ENCODE measurements at places on chromosomes 7 and 10.

DNA sequence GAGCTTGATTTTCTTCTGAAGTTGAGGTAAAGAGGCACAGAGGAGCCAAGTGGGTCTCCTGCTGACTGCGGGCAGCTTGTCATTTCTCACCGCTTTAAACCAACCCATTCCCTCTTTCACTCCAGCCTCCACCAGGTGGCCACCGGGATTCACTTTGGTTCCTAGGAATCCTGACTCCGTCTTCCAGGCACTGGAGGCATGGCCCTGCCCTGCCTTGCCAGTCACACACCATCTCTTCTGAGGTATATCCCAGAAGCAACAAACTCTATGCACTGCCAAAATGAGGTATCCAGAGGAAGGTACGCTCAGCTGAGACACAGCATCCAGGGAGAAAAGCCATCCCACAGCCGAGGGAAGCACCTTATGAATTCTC, 280.8 kb downstream of the TNS3 start:
- no peak for DNase-seq

GRCh38 chr10:130404476-130405055, 268.4 kb downstream of the GLRX3 start:
- no peak for DNase-seq

- DNase-seq = no peak
These were observed 236.4 kb upstream of the SP4 start for GRCh38 chr7:21191321-21192073.

DNA sequence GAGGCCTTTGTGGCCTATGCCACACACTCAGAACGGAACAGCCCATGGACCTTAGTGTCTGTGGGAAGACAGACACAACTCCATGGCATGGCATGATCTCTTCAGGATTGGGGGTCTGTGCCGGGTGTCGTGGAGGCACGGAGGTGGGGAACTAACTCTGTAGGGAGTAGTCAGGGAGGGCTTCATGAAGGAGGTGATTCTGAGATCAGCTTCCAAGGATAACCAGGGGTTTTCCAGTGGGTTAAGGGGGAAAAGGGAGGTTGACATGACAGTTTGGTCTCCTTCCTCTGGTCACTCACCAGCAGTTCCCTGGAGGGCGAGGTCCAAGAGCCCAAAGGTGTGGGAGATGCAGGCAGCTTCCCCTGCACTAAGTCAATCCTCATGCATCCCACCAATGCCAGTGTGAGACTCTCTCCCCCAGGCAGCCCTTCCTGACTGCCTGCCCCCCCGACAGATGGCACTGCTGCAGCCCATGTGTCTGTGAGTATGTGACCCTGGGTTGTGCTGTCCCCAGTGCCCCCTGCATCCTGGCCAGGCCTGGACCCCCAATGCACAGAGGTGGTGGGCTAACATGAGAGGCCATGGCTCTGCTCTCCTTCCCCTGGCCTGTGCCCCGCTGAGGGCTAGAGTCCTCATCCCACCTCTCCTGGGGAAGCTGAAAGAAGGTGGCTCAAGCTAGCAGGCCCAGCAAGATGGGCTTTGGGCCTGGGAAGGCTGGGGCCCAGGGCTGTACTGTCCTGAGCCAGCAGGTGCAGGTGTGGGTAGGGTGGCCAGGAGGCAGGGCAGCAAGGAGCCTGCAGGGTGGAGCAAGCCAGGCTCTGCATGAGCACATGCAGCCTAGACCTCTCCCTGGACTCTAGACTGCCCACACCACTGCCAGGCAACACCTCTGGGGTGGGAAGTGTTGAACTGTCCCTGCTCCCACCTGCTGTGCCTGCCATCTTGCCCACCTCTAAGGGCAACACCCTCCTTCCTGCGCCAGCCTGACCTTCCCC, 39.7 kb downstream of the RASGEF1A start:
- DNase-seq = no peak

DNA sequence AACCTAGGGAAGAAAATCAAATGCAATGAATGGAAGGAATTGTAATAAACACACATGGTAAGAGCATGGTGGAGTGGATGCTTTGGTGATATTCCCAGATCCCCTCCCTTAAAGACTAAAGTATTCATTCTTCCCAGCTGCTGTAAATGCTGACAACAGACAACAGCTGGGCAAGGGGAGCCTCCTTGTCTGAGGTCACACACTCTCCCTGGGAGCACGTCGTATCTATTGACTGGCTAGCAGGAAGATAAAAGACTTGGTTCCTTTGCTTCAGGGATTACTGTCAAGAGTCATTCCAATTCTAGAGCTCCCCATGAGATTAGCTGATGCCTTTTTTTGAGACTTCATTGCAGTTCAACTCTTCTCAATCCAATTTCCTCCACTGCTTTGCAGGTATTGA, 443.5 kb upstream of the ETV1 start:
- no peak for DNase-seq

DNA sequence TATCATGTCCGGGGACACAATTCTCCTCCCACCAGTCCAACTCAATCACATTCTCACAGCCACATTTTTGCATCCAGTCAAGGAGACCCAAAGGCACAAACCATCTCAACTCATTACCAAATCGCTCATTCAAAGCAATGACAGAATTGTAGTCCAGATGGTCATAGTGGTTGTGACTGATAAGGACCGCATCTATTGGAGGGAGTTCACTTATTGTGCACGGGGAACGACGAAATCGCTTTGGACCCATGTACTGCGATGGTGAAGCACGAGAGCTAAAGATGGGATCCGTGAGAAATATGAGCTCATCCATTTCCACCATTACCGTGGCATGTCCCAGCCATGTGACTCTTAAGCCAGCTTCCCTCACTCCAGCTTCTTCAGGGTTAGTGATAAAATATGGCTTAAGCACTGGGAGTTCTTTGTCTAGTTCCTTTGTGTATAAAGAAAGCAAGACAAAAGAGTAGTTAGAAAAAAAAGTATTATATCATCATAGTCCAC, 29.1 kb downstream of the NAPEPLD start:
- DNase-seq = no peak

DNA sequence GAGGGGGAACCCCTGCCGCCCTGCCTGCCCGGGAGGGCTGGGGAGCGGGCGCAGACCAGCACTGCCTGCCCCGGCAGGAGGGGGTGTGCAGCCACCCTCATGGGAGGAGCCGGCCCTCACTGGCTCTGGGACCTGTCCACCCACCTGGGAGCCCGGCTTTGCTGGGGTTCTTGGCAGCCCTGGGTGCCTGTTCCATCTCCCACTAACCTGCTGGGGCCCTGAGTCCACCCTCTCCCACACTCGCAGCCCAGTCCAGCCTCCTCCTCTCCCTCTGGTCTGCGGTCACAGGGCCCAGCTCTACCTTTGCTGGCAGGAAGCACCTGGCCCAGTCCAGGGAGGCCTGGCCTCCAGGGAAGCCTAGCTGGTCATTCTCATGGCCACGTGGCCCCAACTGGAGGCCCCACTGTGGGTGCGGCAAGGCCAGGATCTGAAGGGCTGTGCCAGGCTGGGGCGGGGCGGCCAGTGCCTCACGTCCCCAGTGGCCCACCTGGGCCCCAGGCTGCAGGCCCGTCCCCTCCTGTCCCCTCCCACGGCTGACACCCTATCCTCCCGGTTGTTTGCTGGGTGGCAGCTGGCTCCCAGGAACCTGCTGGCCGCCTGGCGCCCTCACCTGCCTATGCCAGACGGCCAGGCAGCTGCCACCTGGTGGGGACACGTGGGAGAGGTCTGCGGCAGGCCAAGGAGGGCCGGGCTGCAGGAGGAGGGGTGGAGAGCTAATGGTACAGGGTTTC, at the start of gene TMEM184A:
TMEM184A (minus strand) TSS at position 393 of the 731 bp plus-strand sequence. CDS start 721 bp downstream, outside the sequence.
- no peak for DNase-seq

DNA sequence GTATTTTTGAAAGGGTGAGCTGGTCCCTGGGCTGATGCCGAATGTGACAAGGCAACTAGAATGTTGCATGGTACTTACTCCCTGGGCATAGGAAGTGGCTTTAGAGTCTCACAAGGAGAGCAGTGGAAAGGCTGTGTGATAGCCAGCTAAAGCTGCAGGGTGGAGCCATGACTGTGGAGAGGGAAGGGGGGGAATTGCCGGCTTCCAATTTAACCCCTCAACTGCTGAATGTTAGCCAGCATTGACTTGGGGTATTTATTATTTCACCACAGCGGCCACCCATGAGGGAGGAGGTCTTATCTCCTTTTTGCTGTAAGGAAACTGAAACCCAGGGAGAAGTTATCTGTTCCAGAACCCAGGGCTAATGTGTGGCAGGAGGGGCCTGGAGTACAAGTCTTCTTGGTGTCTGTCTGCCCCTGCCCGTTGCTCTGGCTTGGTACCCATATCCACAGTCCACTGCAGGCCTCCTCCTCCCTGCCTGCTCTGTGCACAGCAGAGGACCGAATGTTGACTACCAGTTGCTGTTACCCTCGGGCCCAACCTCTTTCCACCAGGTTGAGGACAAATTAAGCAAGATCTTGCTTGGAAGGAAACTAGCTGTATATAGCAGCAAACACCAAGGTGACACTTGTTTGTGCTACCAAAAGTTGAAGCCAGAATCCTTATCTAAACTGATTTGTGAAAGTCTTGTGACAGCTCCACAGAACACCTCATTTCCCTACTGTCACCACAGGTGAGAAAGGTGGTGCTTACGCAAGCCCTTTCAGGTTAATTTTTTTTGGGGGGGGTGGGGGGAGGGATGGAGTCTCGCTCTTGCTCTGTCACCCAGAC, 37.6 kb downstream of the WBP1L start:
- no peak for DNase-seq

DNA sequence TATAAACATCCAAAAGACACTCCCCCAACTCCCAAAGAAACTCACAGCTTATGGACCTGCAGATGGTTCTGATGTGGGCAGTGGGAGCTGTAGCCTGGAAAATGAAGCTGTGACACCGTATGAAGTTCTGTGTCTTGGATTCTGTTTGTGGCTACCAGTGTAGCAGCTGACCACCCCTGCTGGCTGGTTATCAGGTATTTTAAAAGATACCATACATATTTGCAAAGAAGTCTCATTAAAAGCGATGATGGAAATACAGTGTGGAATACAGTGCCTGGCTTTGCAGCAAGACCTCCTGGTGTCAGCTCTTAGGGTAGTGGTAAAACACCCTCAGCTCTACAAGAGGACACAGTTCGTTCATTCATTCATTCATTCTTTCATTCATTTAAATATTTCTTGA, 194.3 kb upstream of the PRKCQ start:
- DNase-seq = no peak

DNA sequence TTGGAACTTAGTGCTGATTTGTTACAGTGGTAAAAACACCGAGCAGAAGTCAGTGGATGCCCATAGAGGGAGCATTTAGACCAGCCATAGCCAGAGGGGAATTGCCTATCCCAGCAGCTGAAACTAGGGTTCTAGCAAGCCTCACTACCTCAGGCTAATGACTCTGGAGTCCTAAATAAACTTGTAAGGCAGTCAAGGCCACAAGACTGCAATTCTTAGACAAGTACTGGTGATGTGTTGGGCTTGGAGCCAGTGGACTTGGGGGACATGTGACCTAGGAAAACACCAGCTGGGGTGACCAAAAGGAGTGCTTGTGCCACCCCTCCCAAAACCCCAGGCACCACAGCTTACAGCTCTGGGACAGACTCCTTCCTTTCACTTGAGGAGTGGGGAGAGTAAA, 209.0 kb downstream of the MAGI2 start:
- no peak for DNase-seq

DNA sequence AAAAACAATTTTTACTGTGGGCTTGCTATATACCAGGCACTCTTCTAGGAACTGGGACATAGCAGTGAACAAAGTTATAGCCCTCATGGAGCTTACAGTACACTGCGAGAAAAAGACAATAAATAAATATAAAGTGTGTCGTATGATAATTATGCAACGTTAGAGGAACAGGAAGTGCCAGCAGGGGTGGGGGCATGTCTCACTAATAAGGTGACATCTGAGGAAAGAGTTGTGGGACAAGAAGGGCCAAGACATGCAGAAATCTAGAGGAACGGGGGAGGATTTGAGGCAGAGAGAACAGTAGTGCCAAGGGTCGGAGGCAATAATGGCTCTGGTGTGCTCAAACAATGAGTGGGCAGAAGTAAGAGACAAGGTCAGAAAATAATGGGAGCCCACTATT, 52.8 kb downstream of the LMBR1 start:
- no peak for DNase-seq

DNA sequence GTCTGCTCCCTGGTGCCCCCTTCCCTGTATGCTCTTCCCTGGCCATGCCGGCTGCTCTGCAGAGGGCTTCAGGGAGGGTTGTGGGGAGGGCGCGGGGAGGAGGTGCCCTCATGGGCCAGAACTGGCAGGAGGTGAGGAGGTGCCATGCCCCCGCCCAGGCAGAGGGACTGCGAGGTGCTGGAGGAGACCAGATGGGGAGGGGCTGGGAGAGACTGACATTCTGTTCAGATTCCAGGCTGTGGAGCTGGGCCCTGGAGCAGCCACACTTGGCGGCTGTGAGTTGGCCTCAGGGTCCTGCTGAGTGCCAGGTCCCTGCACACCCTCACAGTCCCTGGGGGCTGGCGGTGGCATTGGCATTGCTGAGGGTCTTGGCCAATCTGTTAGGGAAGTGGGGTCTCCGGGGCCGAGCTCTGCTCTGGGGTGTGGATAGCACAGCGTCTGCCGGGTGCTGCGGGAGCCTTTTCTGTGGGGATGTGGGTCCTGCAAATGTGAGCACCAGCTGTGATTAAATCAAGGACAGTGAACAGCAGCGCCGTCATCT, 25.4 kb downstream of the INPP5A start:
- DNase-seq = no peak

DNA sequence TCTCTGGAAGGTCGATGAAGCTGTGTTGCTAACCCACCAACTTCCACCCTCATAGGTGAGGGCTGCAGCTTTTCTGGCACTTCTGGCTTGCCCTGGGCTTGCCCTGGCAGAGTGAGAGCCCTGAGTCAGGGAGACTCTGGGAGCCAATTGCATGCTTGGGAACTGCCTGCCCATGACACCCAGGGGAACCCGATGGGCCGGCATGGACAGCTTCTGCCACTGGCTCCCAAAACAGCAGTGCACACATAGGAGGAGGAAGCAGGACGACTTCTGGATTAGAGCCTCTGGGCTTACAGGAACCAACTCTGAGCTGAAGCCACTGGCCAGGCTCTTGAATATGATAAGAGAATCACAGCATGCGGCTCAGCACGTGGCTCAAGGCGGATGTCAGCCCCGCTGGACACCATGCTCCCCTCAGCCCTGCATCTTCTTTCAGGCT, 135.2 kb upstream of the UNC5B start:
- no peak for DNase-seq

DNA sequence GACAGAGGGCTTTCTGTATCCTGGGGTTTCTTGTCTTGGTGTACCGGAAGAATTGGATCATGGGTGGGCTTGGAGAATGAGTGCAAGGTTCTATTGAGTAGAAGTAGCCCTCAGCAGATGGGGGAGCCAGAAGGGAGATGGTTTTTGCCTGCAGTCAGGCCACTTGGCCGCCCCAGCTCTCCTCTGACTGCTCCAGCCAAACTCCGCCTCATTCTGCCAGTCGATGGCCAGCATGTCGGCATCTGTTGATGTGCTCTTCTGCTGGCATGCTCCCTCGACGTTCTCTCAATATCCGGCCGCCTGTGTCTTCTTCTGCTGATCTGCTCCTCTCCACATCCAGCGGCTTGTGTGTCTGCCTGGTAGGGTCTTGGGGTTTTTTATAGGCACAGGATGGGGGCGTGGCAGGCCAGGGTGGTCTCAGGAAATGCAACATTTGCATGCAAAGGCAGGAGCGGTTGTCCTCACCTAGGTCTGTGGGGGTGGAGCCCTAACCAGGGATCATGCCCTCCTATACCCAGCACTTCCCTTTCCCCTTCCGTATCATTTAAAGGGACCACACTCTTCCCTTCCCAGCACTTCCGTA, 40.2 kb upstream of the TNS3 start:
- no peak for DNase-seq

GRCh38 chr10:111107023-111107422, 30.2 kb downstream of the ADRA2A start:
- DNase-seq = no peak

GRCh38 chr7:99090771-99091542, 53.0 kb downstream of the SMURF1 start:
- DNase-seq = no peak

GRCh38 chr7:63927261-63927660, 71.4 kb upstream of the ZNF722 start:
- no peak for DNase-seq

Data from CD8-positive, alpha-beta T cell (primary cell).